ENCODE measurements at places on chromosomes 16 and 17.

DNA sequence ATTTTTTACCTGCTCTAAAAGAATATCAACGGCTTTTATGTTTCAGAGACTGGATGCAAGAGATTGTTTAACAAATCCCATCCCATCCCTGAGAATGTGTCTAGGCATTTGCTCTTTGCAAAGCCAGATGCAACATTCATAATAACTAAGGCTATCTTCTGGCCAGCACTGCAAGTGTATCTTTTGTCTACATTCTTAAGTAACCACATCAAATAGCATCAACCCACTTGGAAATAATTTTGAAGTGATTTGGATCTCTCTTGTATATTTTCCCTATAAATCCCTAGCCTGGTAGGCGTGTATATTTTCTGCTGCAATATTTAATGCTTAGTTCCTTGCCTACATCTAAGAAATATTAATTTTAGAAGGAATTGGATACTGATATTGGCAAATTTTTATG lies 64.3 kb downstream of the PIGL start:
- DNase-seq: no peak

- DNase-seq: no peak
These were observed 873.5 kb upstream of the EEF2KMT start for GRCh38 chr16:5971106-5971505.

- no peak for DNase-seq
These were observed 38.1 kb upstream of the DLX4 start for GRCh38 chr17:49930880-49931279.

GRCh38 chr17:21029036-21029435 lies 13.8 kb downstream of the USP22 start:
- peak; percentile 52 for DNase-seq

DNA sequence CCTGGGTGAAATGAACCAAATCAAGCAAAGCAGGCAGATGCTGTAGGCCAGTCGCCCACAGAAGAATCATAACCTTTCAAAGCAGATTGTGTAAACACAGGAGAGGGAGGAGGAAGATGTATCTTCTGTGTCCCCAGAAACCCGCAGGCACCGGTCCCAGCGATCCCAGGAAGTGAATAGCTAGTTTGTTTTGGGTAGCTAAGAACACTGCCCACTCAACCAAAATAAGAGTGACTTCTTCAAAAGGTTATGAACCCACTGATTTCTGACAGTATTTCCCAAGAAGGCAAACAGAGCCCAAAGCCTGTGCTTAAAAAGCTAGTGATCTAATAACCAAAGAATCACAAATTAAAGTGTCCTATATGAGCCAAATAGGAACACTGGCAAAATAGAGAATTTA lies 67.8 kb downstream of the GRIN2A start:
- DNase-seq: no peak

- DNase-seq: no peak
These were observed 58.3 kb upstream of the LGALS9 start for GRCh38 chr17:27572665-27573064.

GRCh38 chr17:43701318-43701743 lies 39.6 kb upstream of the MEOX1 start:
- no peak for DNase-seq

GRCh38 chr17:74625661-74626060 lies 2.1 kb upstream of the CD300E start:
- no peak for DNase-seq

DNA sequence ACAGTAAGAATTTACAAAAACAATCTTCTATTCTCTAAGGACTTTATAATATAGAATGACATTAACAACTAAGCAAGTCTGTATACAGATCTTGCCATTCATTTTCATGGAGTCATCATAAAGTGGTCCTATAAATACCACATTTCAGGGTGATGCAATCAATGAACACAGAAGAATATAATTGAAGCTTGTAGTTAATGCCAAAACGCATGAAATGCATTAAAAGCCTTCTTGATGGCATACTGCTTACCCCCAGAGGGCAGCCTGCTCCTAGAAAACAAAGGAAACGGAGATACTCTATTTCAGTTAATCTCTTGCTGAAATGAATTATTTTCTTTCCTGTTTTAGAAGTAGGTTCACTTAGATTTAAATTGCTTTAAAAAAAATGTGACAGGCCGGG lies 45.2 kb upstream of the STAC2 start:
- DNase-seq: no peak

DNA sequence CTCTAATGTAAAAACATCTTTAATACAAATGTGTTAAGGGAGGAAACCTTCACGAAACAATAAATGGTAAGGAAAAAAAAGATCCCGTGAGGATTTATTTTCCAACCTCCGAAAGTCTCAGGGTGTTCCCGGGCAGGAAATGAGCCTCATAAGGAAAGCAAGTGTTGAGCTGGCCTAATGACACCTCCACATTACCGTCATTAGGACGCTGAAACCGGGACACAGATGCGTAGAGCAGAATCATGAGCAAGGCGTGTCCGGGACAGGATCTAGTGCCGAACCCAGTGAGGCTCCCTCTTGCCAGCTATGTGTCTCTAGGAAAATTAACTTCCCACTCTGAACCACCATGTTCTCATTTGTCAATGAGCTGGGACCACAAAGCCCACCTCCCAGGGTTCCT lies 22.7 kb upstream of the CYTH1 start:
- peak; percentile 58 for DNase-seq
